ENCODE measurements at places on chromosomes 4 and X.

DNA sequence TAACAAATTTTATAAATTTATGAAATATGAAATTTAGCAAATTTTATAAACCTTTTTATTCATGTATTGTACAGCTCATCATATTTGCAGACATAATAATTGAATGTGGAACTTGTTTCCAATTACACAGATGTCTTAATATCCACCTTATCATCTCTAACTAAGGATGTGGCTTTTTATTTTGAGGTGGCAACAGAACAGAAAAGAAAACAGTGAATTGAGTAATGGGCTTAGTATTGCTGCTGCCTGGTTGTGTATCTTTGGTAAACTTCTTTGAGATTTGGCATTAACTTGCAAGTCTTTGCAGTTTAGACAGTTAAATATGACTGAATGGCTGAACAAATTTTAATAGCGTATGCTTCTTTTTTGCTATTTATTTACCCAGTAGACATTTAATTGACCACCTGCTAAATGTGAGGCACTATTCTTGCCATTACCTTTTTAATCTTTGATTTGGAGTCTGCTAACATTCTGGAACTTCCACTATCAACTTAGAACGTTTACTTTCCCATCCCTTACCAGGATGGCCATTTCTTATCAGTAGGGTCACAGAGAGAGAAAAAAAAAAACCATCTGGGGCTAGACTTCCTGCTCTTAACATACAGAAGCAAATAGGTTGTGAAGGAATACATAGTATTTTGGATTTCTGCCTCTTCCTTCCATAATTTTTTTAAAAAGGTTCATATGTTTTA, 44.8 kb downstream of the CLCN3 start:
- no peak for DNase-seq

- DNase-seq: no peak
Observed at GRCh38 chr4:89279385-89279784, 28.2 kb downstream of the GPRIN3 start.

- no peak for DNase-seq
Observed at GRCh38 chr4:132065940-132066495, 1083.1 kb upstream of the PCDH10 start.

DNA sequence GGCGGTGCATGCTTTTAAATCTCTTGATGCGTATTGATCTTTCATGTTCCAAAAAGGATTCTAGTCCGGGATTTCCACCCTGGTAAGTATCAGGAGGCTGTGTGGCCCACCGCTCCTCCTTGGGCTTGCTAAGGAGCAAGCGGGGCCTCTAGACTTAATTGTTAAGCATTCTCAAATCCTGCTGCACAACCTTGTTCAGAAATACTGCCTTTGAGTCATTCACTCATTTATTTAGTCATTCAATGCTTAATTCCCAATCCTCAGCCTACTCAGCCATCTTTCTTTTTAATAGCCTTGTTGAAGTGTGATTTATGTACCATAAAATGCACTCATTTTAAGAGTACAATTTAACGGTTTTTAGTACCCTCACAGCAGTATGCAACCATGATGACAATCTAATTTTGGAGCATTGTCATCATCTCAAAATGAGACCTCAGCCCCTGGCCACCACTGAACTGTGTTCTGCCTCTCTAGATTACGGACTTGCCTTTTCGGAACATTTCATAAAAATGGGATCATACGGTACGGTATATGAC, 15.6 kb upstream of the SLC2A9 start:
- DNase-seq: no peak

DNA sequence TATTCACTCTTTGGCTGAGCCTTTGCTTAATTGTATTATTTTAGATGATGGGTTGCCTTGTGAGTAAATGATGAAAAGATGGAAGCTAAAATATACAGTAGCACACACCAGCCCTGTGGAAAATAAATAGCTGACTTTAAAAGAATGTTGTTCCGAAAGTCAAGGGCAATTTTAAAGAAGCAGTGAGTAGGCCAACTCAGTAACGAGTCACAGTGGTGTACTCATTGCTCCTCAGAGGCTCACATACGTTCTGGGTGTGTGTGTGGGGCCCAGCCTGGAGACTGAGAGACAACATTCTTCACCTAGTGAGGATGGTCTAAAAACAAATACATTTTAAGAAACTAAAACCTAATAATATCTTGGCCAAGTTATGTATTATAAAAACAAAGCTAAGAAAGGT, 640.3 kb downstream of the TRIML1 start:
- DNase-seq: no peak

- DNase-seq: no peak
Observed at GRCh38 chrX:141975839-141976238, 72.1 kb downstream of the MAGEC1 start.

GRCh38 chr4:157994863-157995262, 178.0 kb downstream of the GASK1B start:
- no peak for DNase-seq

- DNase-seq: no peak
Observed at GRCh38 chr4:150229520-150229919, 151.3 kb downstream of the DCLK2 start.

GRCh38 chrX:50865311-50865710, 45.2 kb upstream of the BMP15 start:
- no peak for DNase-seq

Data from LoVo (cell line).